Sigmoid colon (tissue), 7 donors: ENCODE measurements at places on chromosomes 12 and 14. TPM values are rescaled to one million over a fixed set of nuclear protein-coding genes. Genes with fewer than 3 reads are reported as not detected.

AQP6 gene
- 0.14 TPM for total RNA-seq

PIP4P1 gene
- 28.0 TPM for total RNA-seq

- H3K4me1 ChIP-seq: no peaks in the 10 kb centered on the region
- H3K27ac ChIP-seq: no peak overlapping the region
- no peak overlapping the region for H3K4me3 ChIP-seq
- no peaks in the 10 kb centered on the region for H3K36me3 ChIP-seq
- no peak for DNase-seq
Measured at GRCh38 chr12:68162374-68162773, 2.8 kb upstream of the IFNG start.

GRCh38 chr12:9619411-9620179, 11.9 kb upstream of the KLRB1 start:
- no peak overlapping the region for H3K4me3 ChIP-seq
- no peaks in the 10 kb centered on the region for H3K27me3 ChIP-seq
- no peak overlapping the region for H3K27ac ChIP-seq
- no peaks in the 10 kb centered on the region for H3K36me3 ChIP-seq
- no peaks in the 10 kb centered on the region for H3K4me1 ChIP-seq

GRCh38 chr12:70467918-70468733, 102.0 kb downstream of the KCNMB4 start:
- no peaks in the 10 kb centered on the region for H3K27me3 ChIP-seq
- no peaks in the 10 kb centered on the region for H3K4me1 ChIP-seq
- no peak for DNase-seq
- no peaks in the 10 kb centered on the region for H3K36me3 ChIP-seq

GRCh38 chr12:90808568-90808967, 146.4 kb downstream of the CCER1 start:
- no peaks in the 10 kb centered on the region for H3K27me3 ChIP-seq
- no peak overlapping the region for H3K4me3 ChIP-seq
- no peak for DNase-seq
- no peak overlapping the region for H3K27ac ChIP-seq
- H3K4me1 ChIP-seq: no peaks in the 10 kb centered on the region

GRCh38 chr14:54278087-54278486, 118.7 kb upstream of the CDKN3 start:
- H3K27me3 ChIP-seq: no peaks in the 10 kb centered on the region
- H3K4me3 ChIP-seq: no peak overlapping the region
- no peak for DNase-seq

- H3K27ac ChIP-seq: no peak overlapping the region
- no peak overlapping the region for H3K4me3 ChIP-seq
- DNase-seq: no peak
- H3K4me1 ChIP-seq: no peaks in the 10 kb centered on the region
Measured at GRCh38 chr12:80704420-80704819, 3.0 kb upstream of the MYF6 start.

GRCh38 chr12:18068355-18068754, 21.6 kb downstream of the RERGL start:
- H3K27me3 ChIP-seq: no peaks in the 10 kb centered on the region
- H3K4me3 ChIP-seq: no peak overlapping the region
- DNase-seq: no peak
- no peaks in the 10 kb centered on the region for H3K4me1 ChIP-seq
- no peak overlapping the region for H3K27ac ChIP-seq
- H3K36me3 ChIP-seq: no peaks in the 10 kb centered on the region

TC2N gene
- 48.2 TPM for total RNA-seq

GPR132 gene
- 2.1 TPM for total RNA-seq

GRCh38 chr12:12239127-12239526, 27.7 kb downstream of the LRP6 start:
- no peaks in the 10 kb centered on the region for H3K27me3 ChIP-seq
- H3K4me1 ChIP-seq: peaks cover 39% of the 10 kb centered on the region
- H3K36me3 ChIP-seq: no peaks in the 10 kb centered on the region

DNA sequence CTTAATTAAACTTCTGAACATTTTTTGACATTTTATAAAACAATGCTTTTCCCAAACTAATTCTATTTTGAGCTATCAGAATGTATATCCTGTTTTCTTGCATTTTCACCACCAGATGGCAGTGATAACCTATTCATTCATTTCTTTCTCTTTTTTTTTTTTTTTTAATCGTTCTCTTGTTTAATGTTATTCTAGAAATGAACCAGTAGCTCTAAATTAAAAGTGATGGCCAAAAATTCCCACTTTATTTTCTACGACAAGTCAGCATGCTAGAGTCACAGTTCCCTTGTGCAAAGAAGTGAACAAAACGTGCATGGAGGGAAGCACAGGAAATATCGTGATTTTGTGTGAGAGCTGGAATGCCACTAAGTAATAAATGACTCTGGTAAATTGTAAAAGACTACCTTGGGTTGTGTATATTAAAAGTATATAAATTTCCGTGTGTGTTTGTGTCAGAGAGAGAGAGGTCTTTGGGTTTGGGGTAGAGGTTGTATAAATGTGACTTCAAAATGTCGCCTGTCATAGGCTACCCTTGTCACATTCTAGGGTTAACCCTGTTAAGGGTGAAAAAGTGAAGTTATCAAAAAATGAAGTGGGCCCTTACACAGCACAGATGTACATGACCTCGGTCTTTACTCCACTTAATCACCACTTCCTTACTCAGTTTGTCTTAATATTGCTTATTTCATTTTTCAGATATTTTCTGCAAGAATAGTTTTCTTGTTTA, 40.4 kb upstream of the LDHB start:
- H3K27me3 ChIP-seq: no peaks in the 10 kb centered on the region
- no peaks in the 10 kb centered on the region for H3K36me3 ChIP-seq
- H3K4me1 ChIP-seq: no peaks in the 10 kb centered on the region
- no peak overlapping the region for H3K27ac ChIP-seq

- DNase-seq: no peak
- H3K27me3 ChIP-seq: no peaks in the 10 kb centered on the region
- H3K4me1 ChIP-seq: no peaks in the 10 kb centered on the region
Measured at GRCh38 chr12:132296063-132296462, 33.3 kb downstream of the GALNT9 start.

GRCh38 chr12:59085690-59086089, 165.4 kb upstream of the LRIG3 start:
- peak overlapping the region; percentile 64 for H3K27ac ChIP-seq
- H3K4me1 ChIP-seq: peaks cover 37% of the 10 kb centered on the region
- no peaks in the 10 kb centered on the region for H3K27me3 ChIP-seq
- no peak overlapping the region for H3K4me3 ChIP-seq
- DNase-seq: no peak

GRCh38 chr12:68462803-68463202, 130.6 kb upstream of the MDM1 start:
- no peaks in the 10 kb centered on the region for H3K36me3 ChIP-seq
- no peak for DNase-seq
- H3K27me3 ChIP-seq: no peaks in the 10 kb centered on the region
- no peak overlapping the region for H3K4me3 ChIP-seq
- H3K27ac ChIP-seq: no peak overlapping the region

- peaks cover 9% of the 10 kb centered on the region for H3K4me1 ChIP-seq
- H3K27me3 ChIP-seq: no peaks in the 10 kb centered on the region
- no peak overlapping the region for H3K4me3 ChIP-seq
- H3K36me3 ChIP-seq: no peaks in the 10 kb centered on the region
Measured at GRCh38 chr12:65536351-65536750, 257.9 kb downstream of the MSRB3 start.

DNA sequence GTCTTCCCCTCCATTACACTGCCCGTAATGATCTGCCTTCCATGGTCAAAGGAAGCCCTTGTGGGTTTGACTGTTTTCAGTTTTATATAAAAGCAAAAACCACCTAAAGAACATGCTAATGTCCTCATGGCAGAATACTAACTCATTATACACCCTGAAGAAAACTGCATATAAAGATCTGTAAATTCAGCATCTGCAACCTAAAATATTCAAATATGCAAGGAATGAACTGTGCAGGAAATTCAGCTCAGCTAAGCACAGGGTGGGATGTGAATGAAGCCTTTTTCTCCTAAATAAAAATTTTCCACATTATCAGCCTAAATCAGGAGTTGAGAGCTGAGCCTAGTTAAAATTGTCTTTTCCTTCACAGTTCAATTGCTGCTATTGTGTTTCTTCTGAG, 128.1 kb downstream of the NRXN3 start:
- H3K4me3 ChIP-seq: no peak overlapping the region
- no peaks in the 10 kb centered on the region for H3K27me3 ChIP-seq
- no peaks in the 10 kb centered on the region for H3K36me3 ChIP-seq
- H3K27ac ChIP-seq: no peak overlapping the region
- DNase-seq: no peak

DNA sequence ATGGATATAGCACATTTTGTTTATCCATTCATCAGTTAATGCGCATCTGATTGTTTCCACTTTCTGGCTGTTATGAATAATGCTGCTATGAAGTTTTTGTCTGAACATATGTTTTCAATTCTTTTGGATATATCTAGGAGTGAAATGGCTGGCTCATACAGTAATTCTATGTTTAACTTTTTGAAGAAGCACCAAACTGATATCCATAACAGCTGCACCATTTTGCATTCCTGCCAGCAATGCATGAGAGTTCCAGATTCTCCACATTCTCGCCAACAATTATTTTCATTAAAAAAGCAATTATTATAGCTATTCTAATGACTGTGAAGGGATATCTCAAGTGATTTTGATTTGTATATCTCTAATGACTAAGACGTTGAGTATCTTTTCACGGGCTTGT, 89.9 kb upstream of the PPP4R3A start:
- H3K27ac ChIP-seq: no peak overlapping the region

CCDC184 gene
- 3.3 TPM for total RNA-seq
